ENCODE measurements at places on chromosomes 6 and 20. TPM values are rescaled to one million over a fixed set of nuclear protein-coding genes. Genes with fewer than 3 reads are reported as not detected.

TRAPPC3L gene
- total RNA-seq = not detected

TGM3 gene
- not detected for total RNA-seq

BMP7 gene
- total RNA-seq = not detected

ULBP3 gene
- total RNA-seq = 8.4 TPM

MUCL3 gene
- 0.07 TPM for total RNA-seq

KIF25 gene
- not detected for total RNA-seq

HRH3 gene
- total RNA-seq = not detected

C20orf204 gene
- 5.0 TPM for total RNA-seq
